Fibroblast of lung (primary cell): ENCODE measurements at places on chromosomes 7 and 10. TPM values are rescaled to one million over a fixed set of nuclear protein-coding genes. Genes with fewer than 3 reads are reported as not detected.

Gene DMBT1
- total RNA-seq: under 0.01 TPM in 2 replicates

DNA sequence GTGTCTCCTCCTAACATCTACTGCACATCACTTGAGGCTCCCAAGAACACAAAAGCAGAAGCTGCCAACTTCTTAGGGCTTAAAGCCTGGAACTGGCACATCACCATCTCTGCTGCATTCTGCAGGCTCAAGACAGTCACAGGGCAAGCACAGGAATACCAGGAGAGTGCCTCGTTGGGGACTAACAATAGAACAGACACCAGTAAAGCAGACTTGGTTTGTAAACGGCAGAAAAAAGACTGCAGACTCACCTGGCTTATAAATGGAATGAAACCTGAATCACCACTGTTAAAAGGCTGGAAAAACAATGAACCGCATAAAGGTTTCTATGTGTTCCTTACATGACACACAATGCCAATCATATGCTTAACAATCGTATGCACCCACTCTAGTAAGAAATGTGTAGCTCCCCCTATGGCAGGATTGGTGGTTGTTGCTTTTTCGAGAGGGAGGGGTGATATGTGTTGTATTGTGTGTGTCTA is 12.8 kb downstream of the RHEB start:
- DNase-seq: no peak
- H3K4me1 ChIP-seq: peaks cover 9% of the 10 kb centered on the region
- H3K4me3 ChIP-seq: no peak overlapping the region
- no peaks in the 10 kb centered on the region for H3K36me3 ChIP-seq
- H3K27ac ChIP-seq: no peak overlapping the region

- no peaks in the 10 kb centered on the region for H3K36me3 ChIP-seq
- no peak overlapping the region for H3K27ac ChIP-seq
- no peak overlapping the region for H3K4me3 ChIP-seq
These were observed 26.2 kb downstream of the CUX1 start for GRCh38 chr7:101843293-101844271.

Gene WDR86
- total RNA-seq: 0.33 and 1.0 TPM in 2 replicates

DNA sequence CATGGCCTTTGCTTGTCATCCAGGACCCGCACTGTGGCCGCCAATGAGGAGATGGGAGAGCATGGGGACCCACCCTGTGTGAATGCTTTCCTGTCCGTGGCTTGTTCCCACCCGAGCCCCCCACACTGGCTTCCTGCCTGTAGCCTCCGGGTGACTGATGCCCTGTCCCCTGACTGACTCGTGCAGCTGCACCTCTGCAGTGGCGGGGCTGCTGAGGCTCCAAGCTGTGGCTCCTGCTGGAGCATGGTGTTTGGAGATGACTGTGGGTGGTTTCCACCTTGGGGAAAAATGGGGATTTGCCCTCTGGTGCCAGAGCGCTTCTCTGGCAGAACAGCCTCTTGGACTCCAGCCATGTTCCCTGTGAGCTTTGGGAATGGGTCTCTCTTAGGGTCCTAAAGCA is 2.1 kb downstream of the CAMK1D start:
- H3K27me3 ChIP-seq: peaks cover 3% of the 10 kb centered on the region
- no peaks in the 10 kb centered on the region for H3K36me3 ChIP-seq
- H3K4me1 ChIP-seq: peaks cover 2% of the 10 kb centered on the region
- no peak overlapping the region for H3K4me3 ChIP-seq
- no peak overlapping the region for H3K27ac ChIP-seq

GRCh38 chr7:111438369-111439289 is 123.7 kb downstream of the IMMP2L start:
- no peaks in the 10 kb centered on the region for H3K36me3 ChIP-seq
- H3K27ac ChIP-seq: no peak overlapping the region
- no peaks in the 10 kb centered on the region for H3K27me3 ChIP-seq
- peak; percentile 60 for DNase-seq

Gene OPN4
- total RNA-seq: not detected in 2 replicates

DNA sequence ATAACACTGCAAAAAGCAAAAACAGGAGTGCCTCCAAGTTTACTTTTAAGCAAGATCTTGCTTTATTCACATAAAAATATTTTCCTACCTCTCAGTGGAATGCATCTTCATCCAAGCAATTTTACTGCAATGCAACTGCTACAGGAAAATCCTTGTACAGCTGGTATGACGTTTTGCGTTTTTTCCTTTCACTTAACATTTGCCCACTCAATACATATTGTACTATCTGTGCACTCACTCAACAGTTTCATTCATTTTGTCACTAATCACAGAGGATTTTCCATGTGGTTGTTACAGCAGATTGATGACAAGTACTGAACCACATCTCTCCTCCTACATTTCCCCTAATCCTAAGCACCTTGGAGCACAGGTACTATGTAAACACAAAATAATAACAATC is 222.0 kb upstream of the IMMP2L start:
- H3K36me3 ChIP-seq: no peaks in the 10 kb centered on the region
- H3K27me3 ChIP-seq: no peaks in the 10 kb centered on the region
- no peak overlapping the region for H3K27ac ChIP-seq
- H3K4me1 ChIP-seq: no peaks in the 10 kb centered on the region
- H3K4me3 ChIP-seq: no peak overlapping the region

GRCh38 chr7:45118889-45119331 is 7.4 kb upstream of the TBRG4 start:
- no peak overlapping the region for H3K4me3 ChIP-seq
- no peaks in the 10 kb centered on the region for H3K4me1 ChIP-seq
- H3K36me3 ChIP-seq: no peaks in the 10 kb centered on the region
- no peak for DNase-seq

Gene GDF2
- not detected in 2 replicates for total RNA-seq

Gene PIP4K2A
- total RNA-seq: 37.5 and 40.0 TPM in 2 replicates

DNA sequence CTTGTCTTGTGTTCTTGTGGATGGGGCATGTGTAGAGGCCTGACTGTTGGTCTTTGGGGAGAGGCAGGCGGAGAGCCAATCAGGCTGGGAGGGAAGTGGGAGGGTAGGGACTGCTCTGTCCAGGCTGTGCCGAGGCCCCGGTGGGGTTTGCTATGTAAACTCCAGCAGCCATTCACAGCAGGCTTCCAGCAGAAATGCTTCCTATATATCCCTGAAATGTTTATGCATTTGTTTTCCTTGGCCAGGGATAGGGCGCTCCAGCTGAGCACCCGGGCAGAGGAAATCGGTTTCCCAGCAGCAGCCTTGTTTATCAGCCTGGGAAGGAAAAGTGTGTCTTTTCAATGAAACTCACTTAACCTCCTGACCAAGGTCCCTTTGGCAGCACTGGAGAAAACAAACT is 18.3 kb upstream of the AQP1 start:
- DNase-seq: peak; percentile 78
- no peak overlapping the region for H3K4me3 ChIP-seq
- H3K27me3 ChIP-seq: no peaks in the 10 kb centered on the region
- peaks cover 16% of the 10 kb centered on the region for H3K4me1 ChIP-seq
- H3K27ac ChIP-seq: no peak overlapping the region

DNA sequence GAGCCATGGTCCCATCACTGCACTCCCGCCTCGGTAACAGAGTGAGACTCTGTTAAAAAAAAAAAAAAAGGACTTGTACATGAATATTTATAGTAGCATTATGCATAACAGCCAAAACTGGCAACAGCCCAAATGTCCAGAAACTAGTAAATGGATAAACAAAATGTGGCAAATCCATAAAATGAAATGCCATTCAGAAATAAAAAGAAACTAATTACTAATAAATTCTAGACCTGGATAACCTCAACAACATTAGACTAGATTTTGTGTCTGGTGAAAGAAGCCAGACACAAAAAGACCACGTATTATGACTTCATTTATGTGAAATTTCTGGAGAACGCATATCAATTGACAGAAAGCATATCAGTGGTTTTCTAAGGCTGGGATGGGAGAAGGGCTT is 74.5 kb downstream of the HPSE2 start:
- no peaks in the 10 kb centered on the region for H3K27me3 ChIP-seq
- no peak overlapping the region for H3K4me3 ChIP-seq
- no peak overlapping the region for H3K27ac ChIP-seq
- no peaks in the 10 kb centered on the region for H3K36me3 ChIP-seq
- H3K4me1 ChIP-seq: no peaks in the 10 kb centered on the region

- DNase-seq: peak; percentile 84
- no peak overlapping the region for H3K4me3 ChIP-seq
- no peaks in the 10 kb centered on the region for H3K4me1 ChIP-seq
- no peaks in the 10 kb centered on the region for H3K27me3 ChIP-seq
These were observed 220.7 kb downstream of the ADK start for GRCh38 chr10:74371696-74372095.

DNA sequence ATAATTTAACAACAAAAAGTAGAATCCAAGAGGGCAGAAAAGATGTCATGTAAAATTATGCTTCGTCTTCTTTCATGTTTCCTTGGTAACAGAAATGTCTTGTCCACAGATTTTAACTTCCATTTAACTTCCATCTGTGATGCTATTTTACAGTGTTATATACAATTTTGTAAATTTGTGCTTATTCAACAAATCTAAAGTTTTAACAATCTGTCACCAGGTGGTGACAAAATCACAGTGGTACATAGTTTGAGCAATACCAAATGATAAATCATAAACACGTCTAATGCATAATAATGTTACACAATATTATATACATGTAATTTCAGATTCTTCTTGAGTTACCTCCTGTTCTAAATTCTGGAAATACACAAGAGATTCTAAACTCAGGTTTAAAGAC is 784.4 kb upstream of the CELF2 start:
- H3K36me3 ChIP-seq: no peaks in the 10 kb centered on the region
- DNase-seq: no peak
- H3K27me3 ChIP-seq: no peaks in the 10 kb centered on the region
- no peak overlapping the region for H3K4me3 ChIP-seq
- H3K27ac ChIP-seq: no peak overlapping the region
- no peaks in the 10 kb centered on the region for H3K4me1 ChIP-seq

Gene FAM20C
- 52.9 and 70.7 TPM in 2 replicates for total RNA-seq

GRCh38 chr7:45052011-45052410 is 36.8 kb downstream of the NACAD start:
- H3K4me3 ChIP-seq: no peak overlapping the region
- no peaks in the 10 kb centered on the region for H3K36me3 ChIP-seq
- H3K4me1 ChIP-seq: no peaks in the 10 kb centered on the region
- H3K27me3 ChIP-seq: no peaks in the 10 kb centered on the region
- DNase-seq: no peak
- H3K27ac ChIP-seq: no peak overlapping the region

Gene HYAL4
- not detected in 2 replicates for total RNA-seq

Gene SUPV3L1
- 49.5 and 69.6 TPM in 2 replicates for total RNA-seq

- no peak for DNase-seq
- H3K27ac ChIP-seq: no peak overlapping the region
- H3K4me3 ChIP-seq: no peak overlapping the region
These were observed 76.7 kb downstream of the SKAP2 start for GRCh38 chr7:26787701-26788100.

Gene WDFY4
- under 0.01 and 0.66 TPM in 2 replicates for total RNA-seq

Gene SYNPO2L
- under 0.01 TPM in 1 of 2 replicates, not detected in the other for total RNA-seq

DNA sequence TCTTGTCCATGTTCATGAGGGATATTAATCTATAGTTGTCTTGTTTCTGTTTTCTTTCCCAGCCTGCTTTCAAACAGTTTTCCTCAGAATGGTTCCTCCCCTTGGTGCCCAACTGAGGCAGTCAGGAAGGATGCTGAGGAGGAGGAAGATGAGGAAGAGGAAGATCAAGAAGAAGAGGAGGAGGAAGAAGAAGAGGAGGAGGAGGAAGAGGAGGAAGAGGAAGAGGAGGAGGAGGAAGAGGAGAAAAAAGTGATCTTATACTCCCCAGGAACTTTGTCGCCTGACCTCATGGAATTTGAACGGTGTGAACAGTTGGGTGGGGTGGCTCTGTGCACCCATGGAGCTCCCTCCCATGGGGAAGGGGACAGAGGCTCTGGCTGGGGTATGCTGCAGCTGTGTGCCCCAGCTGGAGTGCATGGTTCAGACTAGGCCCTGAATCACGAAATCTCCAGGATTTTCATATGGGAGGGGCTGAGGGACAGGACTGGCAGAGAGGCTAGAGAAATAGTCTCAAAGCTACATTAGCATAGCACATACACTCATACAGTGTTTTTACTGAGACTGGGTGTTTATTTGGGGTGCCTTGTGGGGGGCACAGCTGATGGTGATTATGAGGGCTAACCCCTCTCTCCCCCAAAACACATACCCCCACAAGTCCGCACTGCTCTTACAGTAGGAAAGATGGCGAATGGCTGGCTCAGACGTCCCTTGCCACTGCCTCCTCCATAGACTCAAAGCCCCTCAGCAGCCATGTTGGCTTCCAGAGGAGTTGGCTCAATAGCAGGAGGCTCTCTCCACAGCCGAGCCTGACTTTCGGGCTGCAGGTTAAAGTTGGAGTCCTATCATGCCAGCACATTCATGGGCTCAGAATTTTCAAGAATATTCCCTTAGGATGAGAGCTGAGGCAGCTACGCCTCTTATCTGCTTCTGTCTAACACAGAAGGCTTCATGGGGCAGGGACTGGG is 11.9 kb downstream of the STRA8 start:
- peaks cover 15% of the 10 kb centered on the region for H3K27me3 ChIP-seq
- H3K36me3 ChIP-seq: no peaks in the 10 kb centered on the region
- no peak overlapping the region for H3K4me3 ChIP-seq
- H3K4me1 ChIP-seq: no peaks in the 10 kb centered on the region
- no peak overlapping the region for H3K27ac ChIP-seq
- DNase-seq: no peak

Gene HOXA13
- not detected in 2 replicates for total RNA-seq

DNA sequence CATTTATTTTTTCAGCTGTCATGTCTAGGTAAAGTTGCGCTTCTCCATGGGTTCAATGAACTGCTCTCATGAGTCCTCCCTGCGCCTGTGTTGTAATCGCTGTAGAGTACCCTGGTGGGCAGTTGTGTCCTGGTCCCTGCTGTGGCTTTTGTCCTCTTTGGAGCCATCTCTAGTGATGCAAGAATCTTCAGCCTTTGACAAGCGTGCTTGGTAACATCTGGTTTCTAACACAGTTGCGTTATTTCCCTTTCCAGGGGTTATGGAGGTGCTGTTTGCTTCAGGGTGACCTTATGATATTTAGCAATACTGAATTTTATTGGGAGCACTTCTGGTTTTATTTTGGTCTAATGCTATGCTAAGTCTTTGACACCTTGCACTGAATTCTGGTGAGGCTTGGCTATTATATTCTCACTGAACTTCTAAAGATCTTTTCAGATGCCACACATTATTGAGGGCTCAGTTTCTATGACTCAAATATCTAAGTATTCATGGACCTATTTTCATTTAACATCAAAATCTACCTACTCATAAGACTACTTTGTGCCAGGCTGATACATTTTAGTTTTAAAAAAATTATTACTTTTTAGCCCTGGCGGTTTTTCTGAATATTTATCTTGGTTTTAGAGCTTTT is 88.6 kb downstream of the FANK1 start:
- no peak overlapping the region for H3K4me3 ChIP-seq
- no peak overlapping the region for H3K27ac ChIP-seq
- DNase-seq: no peak
- no peaks in the 10 kb centered on the region for H3K36me3 ChIP-seq

GRCh38 chr7:27097686-27098577 is 2.1 kb upstream of the HOXA1 start:
- no peaks in the 10 kb centered on the region for H3K36me3 ChIP-seq
- H3K4me1 ChIP-seq: peaks cover 4% of the 10 kb centered on the region
- H3K27ac ChIP-seq: peak overlapping the region; percentile 95
- H3K4me3 ChIP-seq: peak overlapping the region; percentile 92

GRCh38 chr10:74394416-74394969 is 243.5 kb downstream of the ADK start:
- no peak overlapping the region for H3K27ac ChIP-seq
- no peaks in the 10 kb centered on the region for H3K27me3 ChIP-seq
- H3K36me3 ChIP-seq: no peaks in the 10 kb centered on the region
- no peak overlapping the region for H3K4me3 ChIP-seq
